ENCODE measurements at places on chromosomes 7 and 10. TPM values are rescaled to one million over a fixed set of nuclear protein-coding genes. Genes with fewer than 3 reads are reported as not detected.

The ARHGEF35 gene
- total RNA-seq: 1.1 TPM

The SLC18A2 gene
- total RNA-seq: under 0.01 TPM

The KIAA1549 gene
- total RNA-seq: 3.7 TPM

The PCBD1 gene
- 3.4 TPM for total RNA-seq

The PDE6C gene
- not detected for total RNA-seq

The ACHE gene
- total RNA-seq: 0.16 TPM

The HOXA9 gene
- not detected for total RNA-seq

The TMED4 gene
- total RNA-seq: 78.5 TPM

The ACSL5 gene
- 2.6 TPM for total RNA-seq

The RBM28 gene
- 66.7 TPM for total RNA-seq

The MBLAC1 gene
- total RNA-seq: 1.9 TPM

Data from fibroblast of the aortic adventitia (primary cell).